ENCODE measurements at places on chromosomes 2 and 18.

- DNase-seq = no peak
Measured at GRCh38 chr2:81260320-81260719, 955.8 kb upstream of the LRRTM1 start.

DNA sequence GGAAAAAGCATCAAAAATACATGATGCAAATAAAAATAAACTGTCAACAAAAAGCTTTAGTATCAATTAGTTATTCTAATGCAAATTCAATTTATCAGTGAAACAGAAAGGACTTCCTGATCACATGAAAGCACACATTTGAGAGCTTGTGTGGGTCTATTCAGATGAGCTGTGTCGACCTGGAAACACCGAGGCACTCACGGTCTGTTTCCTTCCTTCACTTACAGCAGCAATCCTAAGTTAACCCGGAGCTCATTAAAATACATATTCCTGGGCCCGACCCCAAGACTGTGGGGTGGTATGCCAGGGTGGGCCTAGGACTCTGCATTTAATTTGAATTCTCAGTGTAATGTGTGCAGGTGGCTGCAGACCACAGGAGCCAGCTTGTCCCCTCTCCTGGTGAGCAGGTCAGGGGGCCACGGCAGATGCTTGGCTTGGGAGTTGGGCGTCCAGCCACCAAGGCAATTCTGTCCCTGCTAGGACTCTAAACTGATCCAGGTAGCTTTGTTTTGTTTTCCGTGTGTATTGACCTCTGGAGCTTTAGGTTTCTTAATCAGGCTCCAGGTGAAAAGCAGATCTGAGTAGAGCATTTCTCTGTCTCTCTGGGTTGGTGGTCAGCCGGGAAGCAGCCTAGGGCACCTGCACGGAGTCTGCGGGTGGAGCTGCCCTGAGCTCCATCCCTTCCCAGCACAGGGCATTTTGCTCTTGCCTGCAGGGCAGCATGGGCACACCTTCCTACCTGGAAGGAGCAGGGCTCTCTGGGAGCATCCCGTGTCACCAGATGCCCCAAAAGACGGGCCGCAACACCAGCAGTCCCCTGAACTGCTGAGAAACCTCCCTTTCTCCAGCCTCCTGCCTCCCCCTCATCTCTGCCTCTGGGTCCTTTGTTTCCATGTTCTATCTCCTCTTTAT, 9.0 kb downstream of the MBP start:
- DNase-seq = no peak

DNA sequence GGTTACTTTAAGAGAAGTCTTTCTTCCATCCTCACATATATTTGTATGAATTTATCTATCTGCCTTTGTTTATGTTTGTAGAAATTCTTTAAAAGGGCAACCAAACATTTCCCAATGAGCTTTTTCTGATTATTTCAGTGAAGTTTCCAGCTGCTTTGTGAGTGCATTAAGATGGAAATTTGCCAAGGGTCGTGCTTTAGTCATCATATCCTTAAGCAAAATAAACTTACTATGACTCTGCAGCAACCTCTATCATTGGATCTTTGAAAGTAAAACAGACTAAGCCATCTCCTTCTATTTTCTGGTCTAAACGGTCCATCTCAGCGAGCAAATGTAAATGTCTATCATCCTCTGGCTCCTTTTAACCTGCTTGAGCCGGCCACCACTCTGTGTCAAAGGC, 489.3 kb downstream of the SOX11 start:
- no peak for DNase-seq

- DNase-seq = no peak
Measured at GRCh38 chr2:201114846-201115245, 1.1 kb upstream of the CFLAR start.

GRCh38 chr2:223854741-223855140, 17.4 kb upstream of the AP1S3 start:
- DNase-seq = no peak

GRCh38 chr2:40487602-40488001, 35.7 kb upstream of the SLC8A1 start:
- DNase-seq = no peak

GRCh38 chr2:207163053-207163755, 2.5 kb downstream of the KLF7 start:
- no peak for DNase-seq

DNA sequence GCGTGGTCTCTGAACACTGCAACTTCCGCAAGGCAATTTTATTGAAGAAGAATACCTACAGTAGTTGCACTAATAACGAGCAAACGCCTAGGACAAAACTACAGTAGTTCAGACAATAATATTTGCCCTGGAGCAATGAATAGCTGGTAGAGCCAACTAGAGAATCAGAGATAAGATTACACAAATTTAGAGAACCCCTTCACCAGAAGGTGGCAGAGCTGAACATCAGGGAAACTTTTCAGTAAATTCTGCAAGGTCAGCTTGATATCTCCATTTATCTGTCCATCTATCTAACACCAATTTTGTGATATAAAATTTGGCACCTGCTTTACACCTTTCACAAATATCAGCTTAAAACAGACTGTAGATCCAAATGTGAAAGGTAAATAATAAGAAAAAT, 43.8 kb downstream of the CDH19 start:
- DNase-seq = no peak

DNA sequence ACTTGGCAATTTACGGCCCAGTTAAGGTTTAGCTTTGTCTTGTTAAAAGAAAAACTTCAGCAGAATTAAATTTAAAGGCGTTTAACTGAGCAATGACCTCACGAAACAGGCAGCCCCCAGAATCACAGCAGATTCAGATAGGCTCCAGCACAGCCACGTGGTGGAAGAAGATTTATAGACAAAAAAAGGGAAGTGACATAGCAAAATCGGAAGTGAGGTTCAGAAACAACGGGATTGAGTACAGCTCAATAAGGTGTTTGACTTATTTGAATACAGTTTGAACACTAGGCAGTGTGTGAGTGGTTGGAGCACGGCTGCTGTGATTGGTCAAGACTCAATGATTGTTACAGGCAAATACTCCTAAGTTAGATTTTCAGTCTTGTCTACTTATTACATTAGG, 79.8 kb downstream of the MOGAT1 start:
- no peak for DNase-seq

- no peak for DNase-seq
Measured at GRCh38 chr2:73253901-73254300, 19.8 kb downstream of the CCT7 start.

DNA sequence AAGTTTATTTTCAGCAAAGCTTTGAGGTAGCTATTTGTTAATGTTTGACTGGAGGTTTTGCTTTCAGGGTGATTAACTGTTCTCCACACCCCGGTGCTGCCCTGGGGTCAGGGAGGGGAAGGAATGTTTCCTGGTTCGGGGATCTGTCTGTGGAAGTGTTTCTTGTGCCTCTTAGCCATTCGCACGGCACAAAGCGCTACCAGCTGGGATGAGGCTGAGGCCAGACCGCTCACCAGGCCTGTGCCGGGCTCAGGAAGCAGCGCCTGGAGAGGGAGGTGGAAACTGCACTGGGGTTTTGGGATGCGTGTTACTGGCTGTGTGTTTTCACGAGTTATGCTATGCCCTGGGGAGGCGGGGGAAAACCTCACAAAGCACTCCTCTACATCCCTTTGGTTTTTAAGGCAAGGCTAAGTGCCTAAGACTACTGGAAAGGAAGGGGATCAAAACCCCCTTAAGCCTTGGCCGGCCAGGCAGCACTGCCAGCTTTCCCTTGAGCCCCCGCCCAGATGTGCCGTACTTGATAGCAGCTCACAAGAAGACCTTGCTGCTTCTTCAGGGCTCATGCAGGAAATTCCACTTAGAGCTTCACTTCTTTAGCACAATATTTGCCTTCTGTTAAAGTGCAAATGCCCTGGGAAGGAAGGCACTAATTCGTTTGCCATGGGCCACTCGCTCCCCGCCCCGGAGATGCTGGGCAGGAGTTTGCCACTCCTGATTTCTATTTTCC, 65.7 kb upstream of the CNGA3 start:
- no peak for DNase-seq

DNA sequence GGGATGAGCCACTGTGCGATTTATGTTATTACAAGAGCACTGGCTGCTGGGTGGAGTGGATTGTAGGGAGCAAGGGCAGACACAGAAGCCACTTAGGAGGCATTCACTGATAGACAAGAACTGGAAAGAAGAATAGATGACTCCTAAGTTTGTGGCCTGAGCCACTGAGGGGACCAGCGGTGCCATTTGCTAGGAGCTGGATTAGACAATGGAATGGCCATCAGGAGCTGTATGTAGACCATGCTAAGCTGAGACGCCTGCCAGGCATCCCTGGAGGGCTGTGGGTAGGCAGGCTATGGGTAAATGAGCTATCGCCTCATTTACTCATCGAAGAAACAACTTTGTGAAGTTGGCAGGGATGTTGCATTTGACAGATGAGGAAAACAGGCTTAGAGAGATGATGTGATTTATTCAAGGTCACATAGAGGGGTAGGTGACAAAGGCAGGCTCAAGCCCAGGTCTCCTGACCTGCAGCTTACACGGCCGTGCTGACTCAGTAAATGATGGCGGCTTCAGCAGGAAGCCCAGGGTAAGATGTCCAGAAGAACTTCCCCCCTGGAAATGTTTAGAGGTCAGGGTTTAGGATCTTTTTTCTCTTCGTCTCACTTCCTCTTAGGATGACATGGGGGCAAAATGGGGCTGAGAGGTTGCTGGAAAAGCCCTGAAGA, 2.8 kb downstream of the MFSD2B start:
- no peak for DNase-seq

DNA sequence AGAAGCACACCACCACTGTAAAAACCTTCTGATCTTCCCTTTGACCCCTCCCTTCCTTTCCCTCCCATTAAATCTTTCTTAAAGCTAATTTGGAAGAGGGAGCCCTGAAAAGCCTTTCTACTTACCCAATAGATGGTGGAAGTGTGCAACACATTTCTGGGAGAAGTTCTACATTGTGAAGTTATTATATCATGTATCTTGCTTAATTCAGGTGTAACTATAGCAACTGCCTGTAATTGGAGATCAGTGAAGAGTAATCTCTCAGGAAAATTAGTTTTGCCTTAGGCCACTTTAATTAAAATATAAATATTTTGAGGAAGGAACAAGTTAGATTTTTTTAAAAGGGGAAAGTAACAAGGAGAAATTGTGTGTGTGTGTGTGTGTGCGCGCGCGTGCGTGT, 266.0 kb downstream of the SH3BP4 start:
- no peak for DNase-seq

GRCh38 chr2:240799033-240799820, 20.8 kb downstream of the KIF1A start:
- DNase-seq = no peak

DNA sequence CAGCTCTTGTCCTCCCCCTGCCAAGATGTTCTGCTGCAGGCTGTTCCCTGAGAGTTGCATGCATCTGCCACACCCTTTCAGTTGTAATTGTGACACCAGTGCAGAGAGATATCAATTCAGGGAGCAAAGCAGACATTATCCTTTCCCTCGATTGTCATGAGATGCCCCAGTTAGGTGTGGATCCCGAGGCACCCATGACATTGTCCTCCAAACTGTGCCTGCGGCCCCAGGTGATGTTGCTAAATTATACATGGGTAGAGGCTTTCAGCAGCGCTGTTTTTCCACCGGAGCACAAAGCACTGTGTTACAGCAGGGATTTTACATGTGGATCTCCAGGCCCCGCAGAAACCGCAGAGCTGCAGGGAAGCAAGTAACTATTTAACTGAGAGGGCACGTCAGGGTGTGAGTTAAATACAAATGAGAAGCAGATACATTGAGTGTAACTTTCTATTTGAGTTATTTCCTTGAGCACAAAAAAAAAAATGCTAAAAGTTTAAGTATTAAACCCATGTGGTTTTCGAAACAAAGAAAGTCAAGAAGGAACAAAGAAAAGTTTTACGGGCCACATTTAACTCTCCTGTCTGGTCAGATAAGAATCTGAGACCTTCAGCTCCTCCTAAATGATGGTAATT, 90.3 kb upstream of the BCL2L11 start:
- no peak for DNase-seq

DNA sequence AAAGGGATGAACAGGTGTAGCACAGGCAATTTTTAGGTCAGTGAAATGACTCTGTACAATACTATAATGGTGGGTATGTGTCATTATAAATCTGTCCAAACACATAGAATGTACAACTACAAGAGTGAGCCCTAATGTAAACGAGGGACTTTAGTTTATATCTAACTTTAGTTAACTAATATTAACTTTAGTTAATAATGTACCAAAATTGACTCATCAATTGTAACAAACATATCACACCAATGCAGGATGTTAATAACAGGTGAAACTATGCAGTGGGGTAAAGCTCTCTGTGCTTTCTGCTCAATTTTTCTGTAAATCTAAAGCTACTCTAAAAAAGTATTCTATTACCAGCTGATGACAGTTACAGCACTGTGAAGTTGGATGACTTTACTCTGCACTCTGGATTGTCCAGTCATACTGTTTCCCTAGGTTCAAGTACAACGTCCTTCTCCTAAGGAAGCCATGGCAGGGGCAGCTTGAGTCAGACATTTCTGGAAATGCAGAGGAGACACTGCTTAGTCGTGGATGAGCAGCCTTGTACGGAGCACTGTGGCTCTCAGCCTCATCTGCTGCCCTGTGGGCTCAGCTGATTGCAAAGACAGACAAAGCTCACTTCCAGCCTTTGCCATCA, 26.1 kb downstream of the TGFA start:
- no peak for DNase-seq

DNA sequence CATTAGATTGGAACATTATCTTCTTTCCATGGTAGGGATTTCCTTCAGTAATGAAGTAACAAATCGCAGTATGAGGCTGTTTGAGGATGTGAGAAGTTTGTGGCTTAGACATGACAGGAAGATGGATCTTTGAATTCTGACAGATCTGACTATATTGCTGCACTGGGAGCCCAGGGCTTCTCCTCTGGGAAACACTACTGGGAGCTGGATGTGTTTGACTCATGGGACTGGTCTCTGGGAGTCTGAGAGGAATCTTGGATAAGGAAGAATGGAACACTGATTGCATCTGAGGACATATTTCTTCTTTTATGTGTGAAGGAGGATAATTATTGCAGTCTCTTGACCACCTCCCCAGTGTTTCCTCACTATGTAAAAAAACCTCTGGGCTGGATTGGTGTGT, 77.2 kb upstream of the ST6GAL2 start:
- DNase-seq = no peak

DNA sequence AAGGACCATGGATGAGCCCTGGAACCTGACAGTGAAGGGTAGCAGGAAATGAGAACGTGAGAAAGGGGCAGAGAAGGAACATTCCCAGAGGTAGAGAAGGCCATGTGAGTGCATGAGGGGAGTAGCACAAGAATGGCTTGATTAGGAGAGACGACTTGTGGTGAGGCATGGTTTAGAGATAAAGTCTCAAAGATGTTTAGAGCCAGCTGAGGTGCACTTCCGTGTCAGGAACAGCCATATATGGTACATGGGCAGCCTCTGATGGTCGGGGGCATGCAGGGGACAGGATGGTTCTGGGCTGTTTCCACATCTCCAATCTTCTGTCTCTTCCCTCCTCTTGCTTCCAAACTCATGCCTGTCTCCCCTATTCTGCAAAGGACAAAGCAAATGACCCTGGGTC, 28.8 kb upstream of the EFEMP1 start:
- DNase-seq = no peak

- DNase-seq = no peak
Measured at GRCh38 chr2:70785137-70785911, 5.1 kb downstream of the FIGLA start.

- DNase-seq = no peak
Measured at GRCh38 chr2:29881089-29881730, 40.2 kb downstream of the ALK start.
